ENCODE measurements at places on chromosomes 12 and 14. TPM values are rescaled to one million over a fixed set of nuclear protein-coding genes. Genes with fewer than 3 reads are reported as not detected.

BLOC1S1 gene
- 76.7 TPM for total RNA-seq

- ATAC-seq: no peak
These were observed 193.3 kb downstream of the TMEM117 start for GRCh38 chr12:44029194-44029593.

GRCh38 chr12:53418221-53418620, 5.4 kb upstream of the AMHR2 start:
- ATAC-seq: no peak

ATP5F1B gene
- total RNA-seq: 803 TPM

- ATAC-seq: no peak
These were observed 17.9 kb downstream of the C12orf43 start for GRCh38 chr12:120998435-120998834.

All from motor neuron (in vitro differentiated cells).